Psoas muscle (tissue), 8 donors: ENCODE measurements at places on chromosomes 4 and X.

GRCh38 chr4:99411041-99411440 lies 24.1 kb downstream of the ADH7 start:
- DNase-seq = no peak

DNA sequence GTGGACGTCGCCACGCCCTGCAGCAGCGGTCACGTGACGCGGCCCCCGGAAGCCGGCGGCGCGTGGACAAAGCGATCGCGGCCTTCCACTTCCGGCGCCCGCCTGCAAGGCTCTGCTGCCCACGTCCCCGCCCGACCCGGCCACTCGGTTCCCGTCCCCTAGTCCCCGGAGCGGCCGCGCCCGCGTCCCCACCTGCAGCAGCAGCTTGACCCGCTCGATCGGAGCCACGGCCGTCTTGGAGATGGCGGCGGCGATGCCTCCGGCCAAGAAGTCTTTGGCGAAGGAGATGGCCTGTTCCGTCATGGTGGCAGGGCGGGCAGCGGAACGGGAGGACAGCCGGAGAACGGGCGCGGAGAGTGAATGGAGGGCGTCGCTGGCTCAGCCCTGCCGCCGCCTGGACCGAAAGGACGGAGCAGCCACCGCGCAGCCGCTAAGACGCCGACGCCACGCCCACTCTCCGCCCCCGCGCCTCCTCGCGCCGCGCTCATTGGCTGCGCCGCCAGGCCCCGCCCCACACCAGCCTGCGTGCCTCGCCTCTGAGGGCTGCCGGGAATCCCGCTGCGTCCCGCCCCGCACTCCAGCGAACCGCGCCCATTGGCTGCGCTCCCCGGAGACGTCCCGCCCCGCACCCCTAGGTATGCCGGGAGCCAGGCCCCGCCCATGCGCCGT lies at the start of gene SLC25A6:
Gene SLC25A6, minus strand, starts transcription at position 407 of the 669 bp plus-strand sequence. Its CDS starts 104 bp downstream, at position 303.
- peak; percentile 99 for DNase-seq

DNA sequence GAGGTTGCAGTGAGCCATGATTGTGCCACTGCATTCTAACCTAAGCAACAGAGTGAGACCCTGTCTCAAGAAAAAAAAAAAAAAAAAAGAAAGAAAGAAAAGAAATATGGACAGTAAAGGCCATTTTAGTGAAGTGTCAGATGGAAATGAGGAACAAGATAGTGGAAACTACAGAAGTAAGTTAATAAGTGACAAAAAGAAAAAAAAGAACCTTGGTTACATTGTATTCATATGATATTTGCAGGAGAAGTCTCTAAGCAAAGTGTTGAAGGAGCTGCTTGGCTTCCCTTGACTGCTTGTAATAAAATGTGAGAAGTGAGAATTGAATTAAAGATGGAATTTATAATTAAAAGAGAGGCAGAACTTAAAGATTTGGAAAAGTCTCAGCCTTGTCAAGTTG lies 73.2 kb downstream of the HOPX start:
- no peak for DNase-seq

DNA sequence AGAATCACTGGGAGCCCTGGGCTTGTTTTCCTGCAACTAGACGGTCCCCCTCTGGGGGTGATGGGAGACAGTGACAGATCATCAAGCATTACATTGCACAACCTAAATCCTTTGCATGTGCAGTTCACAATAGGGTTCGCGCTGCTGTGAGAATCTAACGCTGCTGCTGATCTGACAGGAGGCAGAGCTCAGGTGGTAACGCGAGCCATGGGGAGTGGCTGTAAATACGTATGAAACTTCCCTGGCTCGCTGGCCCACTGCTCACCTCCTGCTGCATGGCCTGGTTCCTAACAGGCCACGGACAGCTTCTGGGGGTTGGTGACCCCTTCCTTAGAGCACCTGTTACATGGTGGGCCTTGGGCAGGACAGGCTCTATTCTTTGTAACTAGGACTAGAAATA lies 10.4 kb downstream of the PAQR3 start:
- no peak for DNase-seq

- DNase-seq = no peak
Measured at GRCh38 chr4:54065282-54066087, 1.1 kb upstream of the CHIC2 start.

DNA sequence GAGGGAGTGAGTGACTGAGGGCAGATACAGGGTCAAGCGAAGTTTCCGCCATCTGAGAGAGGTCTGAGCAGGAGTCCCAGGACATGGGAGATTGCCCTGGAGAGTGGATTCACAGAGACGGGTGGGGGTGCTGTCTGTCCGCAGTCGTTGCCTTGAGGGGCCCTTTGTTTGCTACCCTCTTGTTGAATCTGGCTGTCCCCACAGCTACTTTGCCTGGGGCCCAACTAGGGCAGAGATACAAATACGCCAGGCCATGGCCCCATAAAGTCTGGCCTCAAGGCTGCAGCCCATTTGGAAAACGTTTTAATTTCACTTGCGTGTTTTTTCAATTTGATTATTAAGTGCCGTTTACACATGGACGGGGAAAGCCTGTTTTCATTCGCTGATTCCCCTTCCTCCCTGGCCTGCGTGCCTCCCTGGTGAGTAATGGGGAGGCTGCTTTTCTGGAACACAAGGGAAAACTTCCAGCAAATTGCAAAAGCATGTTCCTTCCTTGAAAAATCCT lies 134.4 kb downstream of the SMIM20 start:
- DNase-seq = peak; percentile 66

- no peak for DNase-seq
Measured at GRCh38 chr4:168486912-168487281, 6.6 kb upstream of the DDX60L start.

GRCh38 chr4:82697561-82697960 lies 101.0 kb downstream of the SCD5 start:
- DNase-seq = no peak

- no peak for DNase-seq
Measured at GRCh38 chrX:30495468-30495867, 82.1 kb downstream of the TASL start.

- DNase-seq = no peak
Measured at GRCh38 chrX:38312436-38312835, 14.9 kb downstream of the RPGR start.
